ENCODE measurements at places on chromosomes 4 and X.

- no peak for DNase-seq
Observed at GRCh38 chrX:45768666-45769236, 568.1 kb upstream of the DIPK2B start.

- DNase-seq: no peak
Observed at GRCh38 chr4:100060765-100061416, 110.8 kb upstream of the H2AZ1 start.

GRCh38 chr4:40294339-40294738 is 40.8 kb upstream of the CHRNA9 start:
- DNase-seq: no peak

DNA sequence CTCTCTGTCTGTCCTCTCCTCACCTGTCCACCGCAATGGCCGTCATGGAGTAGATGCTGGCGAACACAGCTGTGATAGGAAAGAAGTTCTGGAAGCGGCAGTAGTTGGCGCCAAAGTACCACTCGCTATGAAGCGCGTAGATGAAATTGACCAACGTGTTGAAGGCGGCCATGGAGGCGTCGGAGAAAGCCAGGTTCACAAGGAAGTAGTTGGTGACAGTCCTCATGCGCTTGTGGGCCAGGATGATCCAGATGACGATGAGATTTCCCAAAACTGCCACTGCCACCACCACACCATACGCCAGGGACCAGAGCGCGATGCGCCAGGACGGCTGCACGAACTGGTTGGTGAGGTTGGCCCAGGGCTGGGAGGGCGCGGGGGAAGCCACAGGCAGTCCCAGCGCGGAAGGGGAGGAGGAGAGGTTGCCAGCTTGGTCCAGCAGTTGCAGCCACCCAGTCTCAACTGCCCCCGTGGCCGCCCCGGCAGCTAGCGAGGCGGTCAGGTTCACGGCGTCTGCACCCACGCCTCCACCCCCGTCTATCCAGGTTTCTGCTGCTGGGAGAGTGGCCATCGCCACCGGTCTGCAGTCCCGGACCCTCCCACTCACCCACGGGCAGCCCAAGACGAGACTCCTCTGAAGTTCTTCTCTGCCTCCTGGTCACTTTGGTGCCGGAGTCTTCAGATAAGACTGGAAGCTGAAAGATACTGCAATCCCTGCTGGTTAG is 518 bp downstream of the TACR3 start:
- DNase-seq: no peak

- DNase-seq: no peak
Observed at GRCh38 chr4:98544818-98545414, 113.5 kb downstream of the TSPAN5 start.

DNA sequence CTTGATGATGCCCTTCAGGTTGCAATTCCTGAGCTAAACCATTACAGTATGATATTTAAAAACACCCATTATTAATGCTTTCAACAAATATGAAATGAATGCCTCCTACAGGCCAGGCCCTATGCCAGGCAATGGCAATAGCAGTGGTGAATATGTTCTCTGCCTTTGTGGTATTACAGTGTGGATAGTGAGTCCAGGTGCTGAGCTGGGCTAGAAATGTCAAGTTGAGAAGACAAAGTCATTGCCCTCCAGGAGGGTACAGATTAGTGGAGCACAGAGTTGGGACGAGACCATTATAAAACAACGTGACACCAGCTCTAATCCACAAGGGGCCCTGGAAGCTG is 81.9 kb downstream of the RBM47 start:
- DNase-seq: no peak

Data from stimulated activated CD4-positive, alpha-beta T cell treated with anti-CD3 and anti-CD28 coated beads, Interleukin-15, amount 100 ng/mL, for 48 hours (primary cell).